Activated CD4-positive, alpha-beta T cell treated with anti-CD3 and anti-CD28 coated beads, Interleukin-2, amount 50 U/mL, for 48 hours (primary cell): ENCODE measurements at places on chromosomes 1 and 21.

- DNase-seq: no peak
Observed at GRCh38 chr1:36162680-36163239, 6.8 kb downstream of the MAP7D1 start.

- DNase-seq: no peak
Observed at GRCh38 chr1:199272628-199273086, 633.8 kb downstream of the PTPRC start.

DNA sequence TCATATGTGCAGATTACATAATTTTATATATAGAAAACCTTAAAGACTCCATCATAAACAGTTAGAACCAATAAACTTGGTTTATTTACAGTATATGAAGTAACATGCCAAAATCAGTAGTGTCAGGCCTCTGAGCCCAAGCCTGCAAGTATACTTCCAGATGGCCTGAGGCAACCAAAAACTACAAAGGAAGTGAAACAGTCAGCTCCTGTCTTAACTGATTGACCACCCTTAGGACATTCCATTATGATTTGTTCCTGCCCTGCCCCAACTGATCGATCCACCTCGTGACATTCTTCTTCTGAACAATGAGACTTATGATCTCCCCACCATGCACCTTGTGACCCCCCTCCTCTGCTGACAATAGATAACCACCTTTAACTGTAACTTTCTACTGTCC lies 630.3 kb downstream of the AMY1C start:
- DNase-seq: no peak

GRCh38 chr1:206449565-206449964 lies 20.7 kb upstream of the IKBKE start:
- no peak for DNase-seq

DNA sequence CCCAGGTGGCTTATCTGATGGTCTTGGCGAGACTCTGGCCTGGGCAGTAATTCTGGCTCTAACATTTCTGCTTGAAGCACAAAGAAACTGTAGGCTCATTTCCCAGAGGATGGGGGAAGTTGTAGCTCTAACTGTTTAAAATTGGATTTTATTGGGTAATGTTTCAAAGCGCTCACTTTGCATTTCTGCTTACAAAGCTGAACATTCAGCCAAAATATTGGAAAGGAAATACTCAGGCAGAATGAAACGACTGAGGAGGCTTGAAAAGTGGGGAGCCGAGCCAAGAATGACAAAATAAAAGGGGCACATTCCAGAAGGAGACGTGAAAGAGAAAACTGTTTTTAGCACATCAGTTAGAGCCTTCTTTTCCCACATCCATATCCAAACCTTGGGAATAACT lies 202.6 kb downstream of the GRIK1 start:
- DNase-seq: no peak

GRCh38 chr1:232822530-232822929 lies 17.3 kb downstream of the MAP10 start:
- DNase-seq: no peak

DNA sequence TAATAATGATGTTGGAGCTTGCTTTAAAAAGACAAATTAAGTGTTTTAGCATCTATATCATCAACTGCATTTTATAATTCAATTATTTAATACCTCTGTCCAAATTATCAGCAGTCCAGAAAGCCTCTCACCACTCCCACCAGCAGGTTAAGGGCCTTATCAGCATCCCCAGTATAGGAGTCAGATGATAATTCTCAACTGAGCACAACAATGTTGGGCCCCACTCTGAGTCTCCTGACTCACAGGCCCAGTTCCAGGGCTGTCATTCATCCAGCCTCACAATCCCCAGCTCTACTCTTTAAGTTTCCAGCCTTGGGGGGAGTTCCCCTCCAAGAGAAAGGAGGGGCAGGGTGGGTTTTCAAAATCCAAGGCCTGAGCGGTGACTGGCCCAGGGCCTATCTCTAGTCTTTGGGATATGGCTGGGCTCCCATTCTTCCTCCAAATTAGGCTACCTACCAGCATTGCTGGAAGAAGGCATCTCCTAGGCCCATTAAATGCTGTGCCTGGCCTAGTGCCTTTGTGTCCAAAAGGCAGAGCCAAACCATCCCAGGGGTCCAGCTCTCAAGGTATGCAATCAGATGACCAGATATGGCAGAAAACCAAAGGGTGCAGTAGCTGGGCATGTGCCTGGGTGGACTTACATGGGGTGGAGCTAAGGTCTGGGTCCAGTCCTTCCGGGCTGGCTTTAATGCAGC lies 134.1 kb downstream of the GLUL start:
- DNase-seq: no peak

DNA sequence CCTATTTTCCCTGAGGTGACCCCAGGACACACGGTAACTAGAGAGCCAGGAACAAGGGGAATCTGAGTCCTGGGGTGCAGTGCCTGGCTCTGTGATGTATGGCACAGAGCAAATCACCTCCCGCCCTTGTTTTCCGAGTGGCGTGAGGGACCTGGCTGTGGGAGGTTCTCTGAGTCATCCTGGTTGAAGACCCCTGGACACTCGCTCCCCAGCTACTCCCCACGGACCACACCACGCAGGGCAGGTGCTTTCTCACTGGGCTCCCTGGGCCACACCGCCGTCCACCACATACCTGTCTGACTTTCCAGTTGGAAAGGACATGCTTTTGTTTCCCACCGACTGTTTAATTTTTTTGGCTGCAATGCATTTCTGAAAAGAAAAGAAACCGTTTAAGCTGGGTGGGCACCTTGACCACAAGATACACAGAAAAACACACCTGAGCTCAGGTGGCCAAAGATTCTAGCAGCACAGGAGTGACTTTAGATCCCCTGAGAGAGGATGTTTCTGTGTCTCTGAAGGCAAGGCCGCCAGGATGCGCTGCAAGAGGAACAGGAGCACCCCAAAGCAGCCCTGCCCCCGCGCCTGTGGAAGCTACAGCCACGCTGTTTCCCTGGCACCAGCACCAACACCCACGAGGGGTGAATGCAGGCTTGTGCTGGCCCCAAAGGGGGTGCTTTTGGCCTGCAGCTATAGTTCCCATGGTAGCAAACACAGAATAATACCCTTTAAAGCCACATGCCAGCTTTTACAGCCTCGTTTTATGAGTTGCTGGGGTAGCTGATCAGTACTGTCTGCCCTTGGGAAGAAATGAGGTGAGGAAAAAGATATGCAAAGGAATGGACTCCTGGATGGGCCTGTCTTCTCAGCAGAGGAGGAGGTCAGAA lies 8.1 kb upstream of the SRM start:
- DNase-seq: no peak

- no peak for DNase-seq
Observed at GRCh38 chr1:152795686-152796085, 835 bp upstream of the LCE1D start.

DNA sequence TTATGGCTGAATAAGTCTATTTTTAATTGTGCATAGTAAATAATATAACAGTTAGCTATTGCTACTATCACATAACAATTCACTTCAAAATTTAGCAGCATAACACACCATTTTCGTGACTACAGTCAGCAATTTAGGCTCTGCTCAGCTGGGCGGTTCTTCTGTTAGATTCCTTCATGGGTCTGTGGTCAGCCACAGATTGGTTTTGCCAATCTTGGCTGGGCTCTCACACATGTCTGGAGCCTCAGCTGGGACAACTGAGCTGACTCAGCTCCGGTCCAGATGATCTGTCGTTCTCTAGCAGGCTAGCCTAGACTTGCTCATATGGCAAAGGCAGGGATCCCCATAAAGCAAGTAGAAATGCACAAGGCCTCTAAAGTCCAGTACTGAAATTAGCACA lies 15.1 kb upstream of the CDC42BPA start:
- no peak for DNase-seq

GRCh38 chr1:68218490-68218889 lies 13.8 kb downstream of the WLS start:
- no peak for DNase-seq

DNA sequence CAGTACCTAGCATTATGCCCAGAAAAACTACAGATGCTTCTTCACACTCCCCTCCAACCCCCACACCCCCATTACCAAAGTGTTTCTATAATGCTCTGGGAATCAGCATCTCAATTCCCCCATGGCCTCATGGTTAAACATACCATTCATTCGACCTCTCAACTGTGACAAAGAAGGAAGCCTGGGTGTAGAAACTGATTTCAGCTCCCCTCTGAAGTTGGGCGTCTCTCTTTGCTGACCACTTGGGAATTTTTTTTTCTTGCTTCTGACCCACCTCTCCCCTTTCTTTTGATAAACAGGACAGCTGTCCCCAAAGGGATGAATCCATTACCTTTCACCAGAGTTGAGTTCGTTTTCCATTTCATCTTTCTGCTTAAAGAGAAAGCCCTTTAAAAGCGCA lies 116.4 kb upstream of the HOOK1 start:
- no peak for DNase-seq

DNA sequence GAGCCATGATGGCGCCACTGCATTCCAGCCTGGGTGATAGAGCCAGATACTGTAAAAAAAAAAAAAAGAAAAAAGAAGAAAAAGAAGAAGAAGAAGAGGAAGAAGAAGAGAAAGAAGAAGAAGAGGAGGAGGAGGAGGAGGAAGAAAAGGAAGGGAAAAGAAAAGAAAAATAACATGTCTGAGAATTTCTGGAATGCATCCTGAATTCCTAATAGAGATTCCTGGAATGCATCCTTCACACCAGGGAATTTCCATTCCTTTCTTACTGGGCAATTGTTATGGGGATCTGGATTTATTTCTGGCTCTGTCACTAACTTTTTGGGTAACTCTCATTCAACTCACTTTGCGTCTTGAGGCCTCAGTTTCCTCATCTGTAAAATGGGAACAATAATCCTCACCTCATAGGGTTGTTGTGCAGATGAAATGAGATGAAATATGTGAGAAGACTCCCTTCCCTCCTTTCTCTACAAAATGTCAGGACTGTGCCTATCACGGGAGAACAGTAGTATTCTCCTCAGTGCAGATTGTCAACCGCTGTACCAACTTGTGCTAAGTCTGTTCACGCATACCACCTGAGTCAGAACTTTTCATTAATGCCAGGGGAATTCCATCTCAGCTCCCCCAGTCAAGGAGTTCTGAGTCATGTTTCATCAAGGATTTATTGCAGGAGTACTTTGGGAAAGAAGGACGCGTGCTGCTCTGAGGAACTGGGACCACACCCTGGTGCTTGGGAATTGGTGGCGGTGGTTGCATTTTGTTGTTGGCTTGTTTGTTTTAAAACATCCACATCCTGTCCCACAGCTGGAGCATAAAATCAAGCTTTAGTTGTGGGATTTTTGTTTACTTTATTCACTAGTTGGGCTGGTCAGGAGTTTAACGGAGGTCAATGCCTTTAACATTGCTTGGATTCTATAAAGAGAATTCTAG lies 42.4 kb upstream of the ROR1 start:
- no peak for DNase-seq

- DNase-seq: no peak
Observed at GRCh38 chr1:150309758-150310508, 11.4 kb upstream of the PRPF3 start.

DNA sequence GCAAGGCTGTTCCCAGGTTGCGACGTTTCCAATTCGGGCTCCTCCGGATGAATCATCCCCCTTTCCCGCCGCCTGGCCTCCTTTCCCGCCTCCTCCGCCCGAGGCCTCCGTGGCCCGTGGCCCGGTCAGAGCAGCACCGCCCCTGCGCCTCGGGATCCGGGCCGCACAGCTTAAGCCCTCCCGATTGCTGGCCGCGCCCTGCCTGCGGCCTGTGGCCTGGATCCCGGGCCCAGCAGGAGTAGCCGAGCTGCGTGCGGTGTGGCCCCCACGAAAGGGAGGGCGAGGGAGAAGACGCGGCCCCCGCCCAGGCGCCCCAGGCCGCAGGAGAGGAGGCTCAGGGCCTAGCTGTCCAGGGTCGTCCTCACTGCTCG lies 1.0 kb downstream of the TMEM200B start:
- DNase-seq: peak; percentile 28
